ENCODE measurements at places on chromosomes 6 and 20. TPM values are rescaled to one million over a fixed set of nuclear protein-coding genes. Genes with fewer than 3 reads are reported as not detected.

DNA sequence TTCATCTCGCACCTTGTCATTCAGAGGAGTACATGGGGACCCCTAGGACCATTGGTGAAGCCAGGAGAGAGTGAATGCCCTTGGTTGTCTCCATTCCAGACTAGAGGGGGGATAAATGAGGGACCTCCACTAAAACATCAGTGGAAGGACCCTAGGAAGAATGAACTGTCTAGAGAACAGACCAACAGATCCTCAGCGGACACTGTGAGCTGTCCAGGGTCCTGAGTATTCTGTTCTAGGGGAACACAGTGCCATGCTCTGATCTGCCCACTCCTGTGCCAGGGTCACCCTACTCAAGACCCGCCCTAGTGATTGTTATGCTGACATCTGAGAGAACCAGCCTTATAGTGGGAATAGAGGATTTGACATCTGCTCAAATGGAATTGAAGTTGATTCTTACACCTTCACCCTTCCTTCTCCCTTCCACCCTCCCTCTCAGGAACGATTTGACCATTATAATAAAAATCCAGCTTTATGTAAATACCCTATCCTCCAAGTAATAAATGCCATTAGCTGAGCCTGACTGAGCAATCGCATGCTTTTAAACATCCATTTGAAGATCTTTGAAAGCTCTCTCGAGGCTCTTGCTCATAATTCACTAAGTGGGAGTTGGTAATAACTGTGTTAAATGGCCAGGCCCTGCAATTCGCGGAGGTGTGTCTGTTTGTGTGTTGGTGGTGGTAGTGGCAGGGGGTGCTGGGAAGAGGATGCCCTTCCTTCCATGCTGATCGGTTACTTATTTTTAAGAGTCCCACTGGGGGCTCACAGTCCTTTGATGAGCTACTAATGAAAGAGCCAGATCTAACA, 43.6 kb upstream of the SLC32A1 start:
- peak; percentile 59 for DNase-seq

DNA sequence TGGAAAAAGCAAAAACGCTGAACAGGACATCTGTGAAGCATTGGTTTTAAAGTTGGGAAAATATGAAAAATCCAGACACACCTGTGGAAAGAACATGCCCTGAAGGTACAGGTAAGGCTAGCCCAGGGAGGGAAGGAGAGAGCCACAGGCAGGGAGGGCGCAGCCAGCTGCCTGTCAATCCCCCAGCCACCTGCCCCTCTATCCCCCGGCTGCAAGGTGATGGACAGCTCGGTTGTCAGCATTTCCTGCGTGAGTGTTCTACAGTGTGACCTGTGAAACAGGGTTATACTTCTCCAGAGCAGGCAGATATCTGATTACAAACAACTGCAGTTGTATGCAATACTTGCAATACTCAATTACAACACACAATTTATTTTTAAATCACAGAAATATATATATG, 358.1 kb downstream of the SMOC2 start:
- DNase-seq, result no peak

DNA sequence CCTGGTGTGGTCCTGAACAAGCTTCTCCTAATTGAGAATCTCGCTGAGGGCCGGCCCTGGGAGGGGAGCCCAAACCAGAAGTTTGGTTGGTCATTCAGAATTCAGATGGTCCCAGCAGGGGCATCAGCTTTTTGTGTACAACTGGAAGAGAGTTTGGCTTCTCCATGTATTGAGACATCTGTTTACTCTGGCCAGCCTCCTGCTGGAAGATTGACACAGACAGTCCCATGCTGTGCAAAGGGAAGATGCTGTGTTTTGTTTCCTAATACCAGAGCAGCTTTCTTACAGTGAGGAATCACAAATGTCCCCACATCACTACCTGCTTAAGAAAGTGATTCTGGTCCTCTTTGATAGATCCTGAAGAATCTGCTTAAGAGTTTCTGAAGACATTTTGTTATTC, 97.8 kb downstream of the PLEKHG1 start:
- DNase-seq, result no peak

TFAP2A gene
- total RNA-seq, result not detected

SOX18 gene
- not detected for total RNA-seq

SRPK1 gene
- 43.2 TPM for total RNA-seq
